Gastroesophageal sphincter (tissue), 4 donors: ENCODE measurements at places on chromosomes 3 and 15.

DNA sequence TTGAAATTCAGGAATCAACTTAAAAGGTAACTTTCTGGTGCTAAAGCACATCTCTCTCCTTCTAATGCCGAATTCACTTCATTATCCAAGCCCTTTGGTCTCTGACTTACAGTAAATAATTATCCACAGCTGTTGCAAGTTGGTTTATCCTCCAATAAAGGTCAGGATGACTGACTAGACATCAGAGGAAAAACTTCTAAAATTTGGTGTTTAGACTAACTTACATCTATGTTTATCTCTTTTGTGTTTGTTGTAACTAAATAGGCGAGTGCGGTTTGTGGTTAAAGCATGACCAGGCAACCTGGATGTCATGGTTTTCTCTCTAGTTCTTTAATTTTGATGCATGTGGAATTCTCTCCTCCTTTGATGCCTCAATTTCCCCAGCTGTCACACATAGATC lies 237.4 kb upstream of the LRTM1 start:
- no peak overlapping the region for H3K27ac ChIP-seq
- H3K4me1 ChIP-seq: peaks cover 4% of the 10 kb centered on the region
- no peaks in the 10 kb centered on the region for H3K27me3 ChIP-seq

DNA sequence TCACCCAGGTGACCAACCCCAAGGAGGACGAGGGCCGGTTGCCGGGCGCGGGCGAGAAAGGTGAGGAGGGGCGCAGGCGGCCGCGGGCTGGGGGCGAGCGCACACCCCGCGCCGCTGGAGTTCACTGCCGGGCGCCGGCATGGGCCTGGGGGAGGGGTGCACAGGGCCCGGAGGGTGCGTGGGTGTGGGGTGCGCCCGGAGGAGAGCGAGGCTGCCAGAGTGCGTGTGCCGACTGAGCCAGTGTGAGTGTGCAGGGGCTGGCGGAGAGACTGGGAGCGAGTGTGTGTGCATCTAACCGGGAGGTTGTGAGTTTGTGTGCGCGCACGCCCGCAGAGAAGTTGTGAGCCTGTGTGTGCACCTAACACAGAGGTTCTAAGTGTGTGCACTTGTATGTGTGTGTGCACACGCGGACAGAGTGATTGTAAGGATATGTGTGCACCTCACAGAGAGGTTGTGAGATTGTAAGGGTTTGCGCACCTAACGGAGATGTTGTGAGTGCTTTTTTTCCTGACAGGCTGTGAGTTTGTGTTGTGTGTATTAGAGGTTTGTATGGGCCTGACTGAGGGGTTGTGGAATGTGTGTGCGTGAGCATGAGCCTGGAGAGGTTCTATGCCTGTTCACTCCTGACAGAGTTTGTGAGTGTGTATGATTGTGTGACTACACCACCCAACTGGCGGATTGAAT lies 681 bp downstream of the CTDSPL start:
- H3K4me1 ChIP-seq: peaks cover 62% of the 10 kb centered on the region
- ATAC-seq: peak; percentile 13
- no peaks in the 10 kb centered on the region for H3K27me3 ChIP-seq
- peak overlapping the region; percentile 82 for H3K4me3 ChIP-seq

GRCh38 chr3:143977341-143978262 lies 6.0 kb downstream of the DIPK2A start:
- peak overlapping the region; percentile 12 for H3K4me3 ChIP-seq
- no peaks in the 10 kb centered on the region for H3K36me3 ChIP-seq
- peak overlapping the region; percentile 98 for H3K27ac ChIP-seq
- H3K4me1 ChIP-seq: no peaks in the 10 kb centered on the region
- no peaks in the 10 kb centered on the region for H3K27me3 ChIP-seq

- peak overlapping the region; percentile 83 for H3K27ac ChIP-seq
- no peaks in the 10 kb centered on the region for H3K36me3 ChIP-seq
- no peak for ATAC-seq
- no peaks in the 10 kb centered on the region for H3K27me3 ChIP-seq
- H3K4me3 ChIP-seq: peak overlapping the region; percentile 65
- H3K4me1 ChIP-seq: peaks cover 29% of the 10 kb centered on the region
Measured at GRCh38 chr3:184567946-184568559, 6.5 kb downstream of the EPHB3 start.

GRCh38 chr15:48643776-48644466 lies 1.6 kb downstream of the FBN1 start:
- H3K4me3 ChIP-seq: peak overlapping the region; percentile 67
- peak overlapping the region; percentile 97 for H3K27ac ChIP-seq
- H3K27me3 ChIP-seq: no peaks in the 10 kb centered on the region
- no peaks in the 10 kb centered on the region for H3K36me3 ChIP-seq

DNA sequence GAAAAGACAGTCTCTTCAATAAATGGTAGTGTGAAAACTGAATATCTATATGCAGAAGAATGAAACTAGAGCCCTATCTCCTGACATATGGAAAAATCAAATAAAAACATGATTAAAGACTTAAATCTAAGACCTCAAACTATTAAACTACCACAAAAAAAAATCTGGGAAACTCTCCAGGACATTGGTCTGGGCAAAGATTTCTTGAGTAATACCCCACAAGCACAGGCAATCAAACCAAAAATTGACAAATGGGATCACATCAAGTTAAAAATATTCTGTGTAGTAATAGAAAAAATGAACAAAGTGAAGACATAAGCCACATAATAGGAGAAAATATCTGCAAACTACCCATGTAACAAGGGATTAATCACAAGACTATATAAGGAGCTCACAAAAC lies 286.4 kb downstream of the TBC1D5 start:
- no peak overlapping the region for H3K27ac ChIP-seq
- no peak overlapping the region for H3K4me3 ChIP-seq
- ATAC-seq: no peak

DNA sequence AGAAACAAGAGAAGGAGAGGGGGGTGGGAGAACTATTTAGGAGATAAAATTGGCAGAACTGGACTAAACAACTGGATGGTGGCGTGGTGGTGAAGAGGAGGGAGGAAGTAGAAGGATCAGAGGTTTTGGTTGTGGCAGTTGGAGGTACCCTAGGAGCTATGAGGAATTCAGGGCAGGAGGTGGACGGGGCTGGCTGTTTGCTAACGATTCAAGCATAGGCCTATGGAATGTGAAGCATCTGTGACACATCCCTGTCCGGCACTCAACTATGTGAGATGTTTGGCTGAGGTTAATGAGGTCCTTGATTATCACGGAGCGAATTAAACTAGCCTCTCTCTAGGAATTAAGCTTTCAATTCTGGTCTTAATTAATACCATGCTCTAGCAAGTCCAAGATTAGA lies 13.5 kb downstream of the TARS3 start:
- H3K4me1 ChIP-seq: no peaks in the 10 kb centered on the region
- H3K27ac ChIP-seq: no peak overlapping the region
- ATAC-seq: no peak
- peaks cover 3% of the 10 kb centered on the region for H3K36me3 ChIP-seq
- no peak overlapping the region for H3K4me3 ChIP-seq
